ENCODE measurements at places on chromosomes 11 and 22.

DNA sequence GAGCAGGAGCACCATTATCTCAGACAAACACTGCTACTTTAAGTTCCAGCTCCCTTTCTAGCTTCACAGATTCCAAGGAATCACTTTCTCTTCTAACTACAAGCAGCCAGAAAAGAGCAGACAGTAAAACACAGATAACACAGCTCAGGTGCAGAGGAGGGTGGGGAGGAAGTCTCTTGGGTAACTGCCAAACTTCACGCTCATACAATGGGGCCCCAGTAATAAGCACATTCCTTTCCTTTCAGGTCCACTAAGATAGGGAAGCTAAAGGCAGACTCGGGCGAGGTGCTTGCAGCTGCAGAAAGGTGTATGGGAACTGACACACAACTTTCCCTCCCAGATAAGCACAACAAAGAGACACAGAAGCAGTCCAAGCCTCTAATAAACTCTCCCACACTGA is 69.2 kb upstream of the OR9G4 start:
- DNase-seq: no peak

- no peak for DNase-seq
Observed at GRCh38 chr11:9760193-9760575, 96.3 kb downstream of the SWAP70 start.

GRCh38 chr11:114074546-114075343 is 15.2 kb downstream of the ZBTB16 start:
- DNase-seq: no peak

- DNase-seq: peak; percentile 8
Observed at GRCh38 chr11:96465512-96465911, 75.7 kb downstream of the JRKL start.

DNA sequence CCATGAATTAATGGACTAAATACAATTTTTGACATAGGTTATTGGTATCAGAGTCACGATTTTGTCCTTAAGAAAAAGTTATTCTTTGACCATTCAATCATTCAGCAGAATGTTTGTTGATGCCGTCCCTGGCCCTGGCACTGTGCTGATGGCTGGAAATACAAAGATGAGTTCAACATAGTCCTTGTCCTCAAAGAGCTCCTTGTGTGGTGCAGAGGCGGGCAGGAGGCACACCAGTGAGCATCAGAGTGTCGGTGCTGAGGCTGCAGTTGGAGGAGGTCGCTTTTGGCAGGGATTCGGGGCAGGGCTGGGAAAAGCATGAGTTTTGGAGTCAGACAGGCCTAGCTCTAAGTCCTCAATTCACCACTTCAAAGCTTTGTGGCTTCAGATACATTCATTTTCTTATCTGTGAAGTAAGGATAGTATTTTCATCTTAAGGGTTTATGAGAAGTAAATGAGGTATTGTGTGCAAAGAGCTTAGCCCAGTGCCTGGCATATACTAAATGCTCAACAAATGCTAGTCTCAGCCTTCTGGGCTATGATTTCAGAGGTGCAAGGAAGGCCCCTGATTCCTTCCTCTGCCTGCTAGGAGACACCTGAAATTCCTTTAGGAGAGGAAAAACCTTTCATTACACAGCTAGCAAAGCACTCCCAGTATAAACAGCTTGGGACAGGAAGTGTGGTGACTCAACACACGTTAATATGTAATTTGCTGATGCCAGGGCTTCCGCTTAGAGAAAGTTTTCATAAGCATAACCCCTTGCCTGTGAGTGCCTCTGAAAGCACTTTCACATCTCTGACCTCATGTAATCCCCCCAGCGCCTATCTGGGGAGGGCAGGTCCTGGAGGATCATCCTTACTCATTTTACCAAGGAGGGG is 113.8 kb downstream of the NECTIN1 start:
- no peak for DNase-seq

- DNase-seq: no peak
Observed at GRCh38 chr11:34970480-34970879, 54.1 kb downstream of the PDHX start.

GRCh38 chr11:74427384-74427886 is 29.2 kb upstream of the PGM2L1 start:
- no peak for DNase-seq

GRCh38 chr22:43173976-43174720 is 12.8 kb downstream of the TTLL12 start:
- no peak for DNase-seq

DNA sequence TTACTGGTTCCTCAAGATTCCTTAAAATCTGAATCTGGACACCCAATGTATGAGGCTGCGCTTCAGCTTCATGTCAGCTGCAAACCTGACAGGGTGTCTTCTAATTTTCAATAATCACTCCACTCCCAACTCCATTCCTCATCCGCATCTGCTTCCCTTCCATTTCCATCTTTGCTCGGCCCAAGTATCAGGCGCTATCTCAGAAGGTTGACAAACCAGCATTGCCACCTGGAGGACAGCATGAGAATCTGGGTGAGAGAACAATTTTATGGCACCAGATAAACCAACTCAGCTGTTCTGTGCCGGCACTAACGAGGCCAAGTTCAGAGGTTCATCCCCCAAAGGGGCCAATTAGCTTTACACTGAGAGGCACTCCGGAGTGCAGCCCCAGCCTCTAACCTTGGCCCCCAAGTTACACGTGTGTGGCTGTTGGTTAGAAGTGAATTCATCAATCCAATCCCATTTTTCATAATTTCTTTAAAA is 79.1 kb upstream of the LMO2 start:
- DNase-seq: peak; percentile 38

DNA sequence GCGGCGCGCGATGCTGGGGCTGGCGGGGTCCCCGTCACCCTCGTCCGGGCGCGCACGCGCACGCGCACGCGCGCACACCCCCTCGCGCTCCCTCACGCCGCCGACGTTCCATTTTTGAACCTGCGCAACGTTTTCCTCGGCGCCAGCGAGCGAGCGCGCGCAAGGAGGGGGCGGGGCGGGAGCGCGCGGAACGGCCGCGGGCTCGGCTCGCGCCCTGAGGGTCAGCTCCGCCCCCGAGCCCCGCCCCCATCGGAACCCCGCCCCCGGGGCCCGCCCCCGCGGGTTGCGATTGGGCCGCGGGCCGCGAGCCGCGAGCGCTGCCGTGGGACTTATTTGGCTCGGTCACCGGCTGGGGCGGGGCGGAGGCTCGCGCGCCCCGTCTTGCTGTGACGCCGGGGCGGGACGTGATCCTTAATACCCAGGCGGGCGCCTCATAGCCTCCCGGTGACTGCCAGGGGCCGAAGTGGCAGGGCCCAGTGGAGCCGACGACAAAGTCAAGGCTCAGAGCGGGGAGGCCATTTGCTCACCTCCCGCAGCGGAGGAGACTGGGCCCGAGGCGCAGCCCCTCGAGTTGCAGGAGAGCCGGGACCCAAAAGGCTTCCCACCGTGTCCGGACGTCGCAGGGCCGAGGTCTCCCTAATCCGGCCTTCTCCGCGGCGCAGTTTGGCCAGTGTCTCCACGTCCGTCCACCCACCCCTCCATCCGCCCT is at the start of gene CBX7:
TSS of gene CBX7 (minus strand) at position 170 of the 709 bp plus-strand sequence. CDS start 236 bp downstream, outside the sequence.
- peak; percentile 51 for DNase-seq

- DNase-seq: no peak
Observed at GRCh38 chr22:42967933-42968332, 47.0 kb downstream of the PACSIN2 start.

- DNase-seq: peak; percentile 53
Observed at GRCh38 chr11:66100272-66101065, 30.4 kb downstream of the PACS1 start.

- no peak for DNase-seq
Observed at GRCh38 chr22:49968313-49968830, 7.8 kb downstream of the PIM3 start.

DNA sequence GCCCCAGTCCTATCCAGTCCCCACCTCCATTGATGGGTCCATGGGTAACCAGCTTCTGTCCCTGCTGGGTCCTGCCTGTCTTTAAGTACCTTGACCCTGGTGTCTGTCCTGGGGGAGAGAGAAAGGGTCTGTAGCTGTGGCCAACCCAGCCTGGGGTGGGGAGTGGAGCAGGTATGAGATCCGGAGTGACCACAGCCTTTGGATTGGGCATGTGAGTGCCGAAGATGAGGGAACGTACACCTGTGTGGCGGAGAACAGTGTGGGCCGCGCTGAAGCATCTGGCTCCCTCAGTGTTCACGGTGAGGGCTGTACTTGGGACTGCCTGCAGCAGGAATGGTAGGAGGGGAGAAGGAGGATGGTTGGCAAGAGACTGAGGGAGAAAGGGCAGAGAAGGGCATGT is 5.2 kb downstream of the ROBO3 start:
- no peak for DNase-seq

- no peak for DNase-seq
Observed at GRCh38 chr11:76610871-76611475, 59.6 kb downstream of the LRRC32 start.

DNA sequence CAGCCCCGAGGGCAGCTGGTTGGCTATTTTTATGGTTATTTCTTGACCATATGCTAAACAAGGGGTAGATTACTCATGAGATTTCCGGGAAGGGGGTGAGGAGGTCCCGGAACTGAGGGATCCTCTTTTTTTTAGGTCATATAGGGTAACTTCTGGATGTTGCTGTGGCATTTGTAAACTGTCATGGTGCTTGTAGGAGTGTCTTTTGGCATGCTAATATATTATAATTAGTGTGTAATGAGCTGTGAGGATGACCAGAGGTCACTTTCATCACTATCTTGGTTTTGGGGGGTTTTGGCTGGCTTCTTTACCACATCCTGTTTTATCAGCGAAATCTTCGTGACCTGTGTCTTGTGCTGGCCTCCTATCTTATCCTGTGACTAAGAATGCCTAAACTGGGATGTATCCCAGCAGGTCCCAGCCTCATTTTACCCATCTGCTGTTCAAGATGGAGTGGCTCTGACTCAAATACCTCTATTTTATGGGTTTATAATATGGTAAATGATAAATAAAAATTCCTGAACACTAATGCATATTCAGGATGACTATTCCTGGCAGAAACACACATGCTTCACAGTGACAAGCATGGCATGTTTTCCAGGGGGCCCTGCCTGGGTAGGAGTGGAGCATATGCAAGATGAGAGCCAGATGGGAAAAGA is 11.2 kb downstream of the KREMEN1 start:
- DNase-seq: no peak

DNA sequence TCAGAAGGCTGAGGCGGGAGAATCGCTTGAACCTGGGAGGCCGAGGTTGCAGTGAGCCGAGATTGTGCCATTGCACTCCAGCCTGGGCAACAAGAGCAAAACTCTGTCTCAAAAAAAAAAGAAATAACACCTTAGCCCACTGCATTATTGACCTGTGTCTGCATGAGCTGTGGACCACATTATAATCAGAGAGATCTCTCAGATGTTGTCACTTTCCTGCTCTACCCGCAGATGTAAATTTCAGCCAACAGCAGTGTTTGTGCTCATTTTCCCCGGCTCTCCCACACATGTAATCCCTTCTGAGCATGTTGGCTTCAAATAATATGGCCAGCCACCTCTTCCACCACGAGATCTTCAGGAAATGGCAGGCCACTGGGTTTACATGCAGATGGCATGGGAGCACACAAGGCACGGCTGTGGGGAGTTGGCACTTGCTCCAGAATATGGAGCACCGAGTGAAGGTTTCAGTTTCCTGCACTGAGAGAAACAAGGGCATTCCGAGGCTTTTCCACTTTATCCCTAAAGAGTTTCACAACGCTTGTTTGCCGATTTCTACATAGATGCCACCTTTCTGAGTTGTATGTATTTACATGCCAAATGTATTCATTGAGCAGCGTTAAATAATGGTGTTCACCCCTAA is 19.7 kb downstream of the CDPF1 start:
- no peak for DNase-seq

Data from LNCaP clone FGC (cell line).